ENCODE measurements at places on chromosomes 5 and 9.

DNA sequence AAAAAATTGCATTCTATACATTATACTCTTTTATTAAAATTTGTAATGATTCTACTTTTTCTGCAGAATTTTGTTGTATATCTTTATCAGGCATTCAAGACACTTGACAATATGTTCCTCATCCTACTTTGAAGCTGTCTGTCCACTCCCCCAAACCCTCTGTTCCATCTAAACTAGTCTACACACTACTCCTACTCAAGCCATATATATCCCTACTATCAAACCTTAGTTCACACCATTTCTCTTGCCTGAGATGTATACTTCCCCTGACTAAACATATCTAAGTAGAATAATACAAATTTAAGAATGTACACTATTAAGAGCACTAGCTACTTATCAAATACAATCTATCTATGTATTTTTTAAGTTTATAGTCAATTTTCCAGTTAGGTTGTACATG is 107.1 kb upstream of the FTMT start:
- DNase-seq = no peak

DNA sequence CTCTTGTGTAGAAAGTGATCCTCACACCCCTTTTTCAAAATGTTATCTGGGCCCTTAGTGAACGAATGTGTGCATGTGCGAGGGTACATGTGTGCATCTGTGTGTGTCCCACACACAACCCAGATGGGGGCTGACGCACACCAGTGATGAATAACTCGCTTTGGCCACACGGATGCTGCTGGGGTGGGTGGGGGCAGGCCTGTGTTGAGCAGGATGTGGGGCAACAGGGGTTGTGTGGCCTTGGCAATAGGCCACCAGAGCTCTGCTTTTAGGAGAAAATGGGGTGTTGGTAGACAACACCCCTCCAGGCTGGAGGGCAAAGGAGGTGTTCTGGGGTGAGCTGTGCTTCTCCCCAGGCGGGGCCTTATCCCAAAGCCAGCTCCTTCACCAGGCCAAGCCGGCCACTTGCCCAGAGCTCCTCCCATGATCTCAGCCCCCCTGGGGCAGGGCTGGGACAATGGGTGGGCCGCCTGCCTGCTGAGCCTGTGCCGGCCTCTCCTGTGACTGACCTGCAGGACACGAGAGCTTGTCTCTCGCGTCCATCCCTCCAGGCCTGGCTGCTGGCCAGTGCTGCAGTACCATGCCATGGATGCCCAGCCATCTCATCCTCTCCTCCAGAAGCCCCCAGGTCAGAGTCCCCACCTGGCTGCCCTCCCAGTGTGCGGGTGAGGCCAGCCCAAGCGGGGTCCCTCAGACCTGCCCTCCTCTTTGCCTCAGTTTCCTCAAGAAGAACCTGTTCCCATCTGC is 1.7 kb downstream of the DBN1 start:
- peak; percentile 47 for DNase-seq

- no peak for DNase-seq
These were observed 182.2 kb downstream of the MAPKAP1 start for GRCh38 chr9:125524583-125525355.

DNA sequence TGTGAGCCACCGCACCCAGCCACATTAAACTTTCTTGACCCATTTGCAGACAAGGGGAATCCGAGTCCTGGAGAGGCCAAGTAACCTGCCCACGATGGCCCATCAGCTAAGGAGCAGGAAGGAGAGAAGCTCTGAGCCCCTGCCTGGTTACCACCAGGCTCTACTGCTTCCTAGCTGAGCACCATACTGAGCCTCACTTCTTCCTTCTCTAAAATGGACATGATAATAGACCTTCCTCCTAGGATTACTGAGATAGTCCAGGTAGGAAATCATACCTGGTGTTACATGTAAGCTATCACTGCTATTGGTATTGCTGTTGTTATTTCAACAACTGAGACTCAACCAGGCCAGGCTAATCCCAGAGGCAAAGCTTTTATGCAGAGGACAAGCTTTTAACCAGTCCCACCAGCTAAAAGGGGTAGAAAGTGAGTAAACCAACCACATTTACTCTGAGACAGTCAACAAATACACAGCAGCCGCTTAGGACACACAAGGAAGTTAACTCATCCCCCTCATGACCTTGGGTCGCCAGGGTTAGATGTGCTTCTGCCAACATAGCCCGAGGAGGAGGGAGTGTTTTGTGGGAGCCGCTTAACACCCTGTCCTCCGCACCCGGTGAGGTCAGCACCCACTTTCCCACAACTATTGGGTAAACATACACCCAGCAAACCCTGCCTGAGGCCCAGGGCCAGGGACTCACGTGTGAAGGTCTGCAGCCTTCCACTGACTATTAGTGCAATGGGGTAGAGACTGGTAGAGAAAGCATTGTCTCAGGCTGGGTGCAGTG is 20.6 kb upstream of the PTGES start:
- DNase-seq = no peak

- no peak for DNase-seq
These were observed 114.8 kb upstream of the ELL2 start for GRCh38 chr5:96076451-96076850.

Data from effector memory CD8-positive, alpha-beta T cell (primary cell).